ENCODE measurements at places on chromosomes 5 and 9.

- no peak for DNase-seq
These were observed 112.6 kb downstream of the CACNA1B start for GRCh38 chr9:137989999-137990715.

GRCh38 chr9:22922222-22922621 is 475.6 kb downstream of the DMRTA1 start:
- DNase-seq, result no peak

DNA sequence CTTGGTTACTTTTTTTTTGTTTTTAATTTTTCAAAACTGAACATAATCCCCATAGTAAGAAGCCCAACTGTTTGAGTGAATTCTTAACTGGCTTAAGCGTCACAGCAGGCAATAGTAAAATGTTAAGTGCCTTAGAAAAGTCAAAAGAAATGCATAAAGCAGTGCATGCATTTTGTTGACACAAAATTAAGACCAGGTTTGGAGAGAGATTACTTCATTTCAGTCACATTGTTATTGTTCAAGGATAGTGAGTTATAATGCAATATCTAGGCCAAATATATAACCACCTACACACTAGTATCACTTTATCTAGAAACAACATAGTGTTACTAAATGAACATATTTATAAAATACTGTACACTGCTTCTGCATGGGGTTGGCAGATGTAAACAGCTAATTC is 116.9 kb upstream of the KLF9 start:
- no peak for DNase-seq

DNA sequence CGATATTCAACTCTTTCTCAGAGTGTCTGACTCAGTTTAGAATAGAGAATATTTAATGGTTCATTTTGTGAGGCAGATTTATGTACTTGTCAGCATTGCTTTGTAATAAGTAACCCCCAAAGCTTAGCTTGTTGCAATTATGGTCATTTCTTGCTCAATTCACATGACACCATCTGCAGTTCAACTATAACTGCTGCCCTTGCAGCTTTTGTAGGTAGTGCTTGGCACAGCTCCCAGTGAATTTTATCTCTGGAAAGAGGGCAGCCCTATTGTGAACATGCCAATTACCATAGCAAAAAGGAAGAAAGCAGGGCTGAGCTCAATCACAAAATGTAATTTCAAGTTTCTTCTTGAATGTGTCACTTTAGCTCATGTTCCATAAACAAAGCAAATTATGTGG is 1587.7 kb upstream of the ACO1 start:
- no peak for DNase-seq

DNA sequence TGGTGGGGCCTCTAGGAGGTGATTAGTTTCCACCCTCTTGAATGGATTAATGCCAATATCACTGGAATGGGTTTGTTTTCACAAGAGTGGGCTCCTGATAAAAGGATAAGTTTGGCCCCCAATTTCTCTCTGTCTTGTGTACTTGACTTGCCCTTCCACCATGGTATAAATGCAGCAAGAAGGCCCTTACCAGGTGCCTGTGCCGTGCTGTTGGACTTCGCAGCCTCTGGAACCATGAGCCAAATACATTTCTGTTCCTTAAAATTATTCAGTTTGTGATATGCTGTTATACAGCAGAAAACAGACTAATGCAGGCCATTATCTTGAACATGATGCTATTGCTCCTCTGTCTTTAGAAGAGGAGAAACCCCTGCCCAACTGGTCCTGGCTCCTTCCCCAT is 17.8 kb upstream of the BRD3 start:
- no peak for DNase-seq

DNA sequence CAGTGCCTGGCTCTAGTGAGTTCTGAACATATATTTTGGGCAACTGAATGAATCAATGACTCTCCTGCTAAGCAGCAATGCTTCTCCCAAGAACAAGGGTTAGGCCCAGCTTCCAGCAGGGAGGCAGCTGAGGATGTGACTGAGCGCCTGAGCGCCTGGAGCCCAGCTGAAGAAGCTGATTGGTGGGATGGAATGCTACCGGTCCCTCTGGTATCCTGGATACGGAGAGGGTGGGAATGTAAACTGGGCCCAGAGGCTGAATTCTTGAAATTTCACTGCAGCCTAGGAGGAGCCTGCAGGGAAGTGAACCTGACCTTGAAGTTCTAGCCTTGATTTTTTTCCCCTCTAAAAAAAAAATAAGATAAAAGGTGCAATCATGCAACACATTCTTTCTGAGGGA is 43.2 kb downstream of the WWC1 start:
- DNase-seq, result no peak

- DNase-seq, result no peak
These were observed 52.6 kb upstream of the TNFAIP8 start for GRCh38 chr5:119302916-119303897.

- DNase-seq, result no peak
These were observed 192.3 kb downstream of the DTWD2 start for GRCh38 chr5:118796081-118796480.

GRCh38 chr5:139524940-139525585 is 36.1 kb upstream of the UBE2D2 start:
- DNase-seq, result peak; percentile 11

DNA sequence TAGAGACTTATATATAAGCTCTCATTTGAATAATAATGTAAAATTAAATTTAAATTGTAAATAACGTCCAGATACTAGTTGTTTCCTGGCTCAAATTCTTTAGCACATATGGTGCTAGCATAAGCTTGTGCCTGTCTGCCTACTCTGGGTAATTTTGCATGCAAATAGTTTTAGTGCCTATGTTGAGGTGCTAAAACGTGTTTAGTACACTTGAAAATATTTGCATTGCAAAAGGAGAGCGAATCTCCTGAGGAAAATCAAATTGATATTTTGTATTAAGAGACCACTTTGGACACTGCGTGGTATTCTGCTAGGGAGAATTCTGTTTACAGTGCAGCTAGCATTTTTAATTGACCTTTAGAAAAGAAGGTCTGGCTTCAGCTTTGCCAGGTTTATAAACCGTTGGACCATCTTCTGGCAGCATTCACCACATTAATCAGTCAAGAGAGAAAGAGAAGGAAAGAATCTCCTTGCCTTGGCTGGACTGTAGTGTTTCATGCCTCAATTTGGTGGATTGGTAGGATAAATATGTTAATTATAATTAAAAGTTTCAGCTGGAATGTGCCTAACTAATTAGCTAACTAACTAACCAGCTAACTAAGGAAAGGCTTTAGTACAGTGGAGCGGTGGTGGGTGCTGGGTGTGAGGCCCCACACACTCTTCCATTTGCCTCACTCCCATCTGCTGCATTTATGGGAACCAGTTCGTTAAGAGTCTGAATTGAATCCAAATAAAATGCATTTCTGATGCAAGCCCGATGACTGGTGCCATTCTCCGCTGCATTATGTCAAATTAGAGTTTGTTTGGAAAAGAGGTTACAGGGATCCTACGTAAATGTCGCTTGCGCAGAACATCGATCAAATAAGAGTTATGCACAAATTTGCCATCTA is 150.1 kb upstream of the MPDZ start:
- DNase-seq, result no peak

GRCh38 chr9:37905131-37905505 is 1.2 kb upstream of the SLC25A51 start:
- DNase-seq, result no peak
